NCI-H187 (cell line): ENCODE measurements at places on chromosomes 3 and 15.

DNA sequence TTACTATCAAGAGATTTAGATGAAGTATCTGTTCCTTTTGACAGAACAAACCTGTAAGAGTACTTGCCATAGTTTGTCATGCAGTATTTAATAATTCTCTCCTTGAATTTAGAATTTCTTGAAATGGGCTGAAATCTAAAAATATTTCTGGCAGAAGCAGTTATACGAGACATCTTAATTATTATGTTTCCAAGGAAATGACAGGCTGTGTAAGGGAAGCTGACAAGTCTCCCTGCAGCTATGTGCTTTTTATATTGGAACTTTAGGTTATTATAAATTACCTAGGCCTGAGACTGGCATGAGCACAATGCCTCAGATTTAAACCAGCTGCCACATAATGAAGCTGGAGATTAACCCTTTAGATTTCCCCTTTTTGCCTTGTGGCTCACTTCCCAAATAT is 365.0 kb upstream of the EPHA6 start:
- no peak for DNase-seq

DNA sequence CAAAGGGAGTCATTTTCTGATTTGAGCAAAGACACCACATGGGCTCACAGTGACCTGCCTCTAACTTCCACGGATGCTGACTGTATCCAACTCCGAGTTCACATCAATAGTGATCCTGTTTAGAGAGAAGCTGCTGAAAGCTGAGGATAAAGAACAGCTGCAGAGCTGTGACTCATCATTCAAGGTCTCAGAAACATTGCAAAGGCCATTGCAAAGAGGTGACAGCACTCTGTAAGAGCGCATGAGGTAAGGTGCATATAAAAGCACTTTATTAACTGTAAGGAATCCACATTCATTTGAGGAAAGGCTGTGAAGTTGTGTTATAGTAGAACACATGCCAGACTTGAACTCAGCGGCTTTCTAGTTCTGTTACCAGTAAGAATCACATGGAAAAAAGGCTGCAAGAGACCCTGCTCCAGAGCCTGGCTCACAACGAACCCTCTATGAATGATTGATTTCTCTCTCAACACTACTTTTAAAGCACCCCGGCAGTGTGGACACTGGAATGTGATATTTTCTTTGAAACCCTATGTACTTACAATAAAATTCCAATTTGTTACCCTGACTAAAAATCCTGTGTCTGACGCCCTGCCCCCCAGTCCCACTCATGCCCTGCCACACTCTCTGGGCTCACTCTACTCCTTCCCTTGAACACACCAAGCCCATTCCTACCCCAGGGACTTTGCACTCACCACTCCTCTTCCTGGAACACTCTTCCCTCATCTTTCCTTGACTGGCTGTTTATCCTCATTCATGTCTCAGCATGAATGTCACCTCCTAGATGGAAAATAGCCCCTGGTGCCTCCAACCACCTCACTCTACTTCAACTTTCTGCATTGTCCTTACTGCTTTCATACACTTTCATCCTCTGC is 111.2 kb downstream of the LSM3 start:
- DNase-seq, result no peak

DNA sequence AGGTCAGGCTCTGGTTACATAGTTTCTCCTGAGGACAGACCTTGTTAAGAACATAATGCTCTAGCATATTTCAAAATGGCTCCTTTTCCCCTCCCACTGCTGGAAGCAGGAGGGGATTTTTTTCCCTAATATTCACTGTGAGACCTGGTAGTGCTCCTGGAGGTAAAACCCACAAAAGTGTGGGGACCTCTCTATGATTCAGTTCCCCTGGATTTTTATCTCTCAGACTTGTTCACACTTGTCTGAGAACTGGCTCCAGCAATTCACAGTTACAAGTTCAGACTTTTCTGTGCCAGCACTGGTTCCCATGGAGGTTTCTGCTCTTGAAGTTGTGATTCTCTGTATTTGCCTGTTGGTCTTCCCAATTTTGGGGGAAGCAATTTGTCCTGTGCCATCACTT is 36.3 kb upstream of the PCOLCE2 start:
- no peak for DNase-seq

DNA sequence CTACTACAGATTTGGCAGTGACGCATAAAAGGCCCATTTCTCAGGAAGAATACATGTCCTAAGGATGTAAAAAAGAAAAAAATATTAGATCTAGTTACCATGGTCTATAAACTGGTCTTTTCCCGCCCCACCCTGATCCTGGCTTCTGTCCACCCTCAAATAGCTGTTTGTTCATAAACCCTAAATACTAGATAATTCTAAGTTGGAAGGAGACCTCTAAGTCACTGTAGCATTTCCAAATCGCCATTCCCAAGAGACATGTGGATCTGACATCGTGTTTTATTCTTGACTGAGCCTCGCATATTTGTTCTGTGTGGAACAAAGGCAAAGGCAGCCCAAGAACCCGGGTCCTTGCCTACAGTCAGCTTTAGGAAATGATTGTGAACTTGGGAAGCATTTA is 49.0 kb downstream of the LMCD1 start:
- DNase-seq, result no peak

- no peak for DNase-seq
These were observed 123.1 kb upstream of the UBE2E1 start for GRCh38 chr3:23682646-23683045.

GRCh38 chr3:14548321-14548729 is 8.2 kb upstream of the GRIP2 start:
- no peak for DNase-seq

- no peak for DNase-seq
These were observed 94.2 kb downstream of the FOXP1 start for GRCh38 chr3:71489315-71489761.

DNA sequence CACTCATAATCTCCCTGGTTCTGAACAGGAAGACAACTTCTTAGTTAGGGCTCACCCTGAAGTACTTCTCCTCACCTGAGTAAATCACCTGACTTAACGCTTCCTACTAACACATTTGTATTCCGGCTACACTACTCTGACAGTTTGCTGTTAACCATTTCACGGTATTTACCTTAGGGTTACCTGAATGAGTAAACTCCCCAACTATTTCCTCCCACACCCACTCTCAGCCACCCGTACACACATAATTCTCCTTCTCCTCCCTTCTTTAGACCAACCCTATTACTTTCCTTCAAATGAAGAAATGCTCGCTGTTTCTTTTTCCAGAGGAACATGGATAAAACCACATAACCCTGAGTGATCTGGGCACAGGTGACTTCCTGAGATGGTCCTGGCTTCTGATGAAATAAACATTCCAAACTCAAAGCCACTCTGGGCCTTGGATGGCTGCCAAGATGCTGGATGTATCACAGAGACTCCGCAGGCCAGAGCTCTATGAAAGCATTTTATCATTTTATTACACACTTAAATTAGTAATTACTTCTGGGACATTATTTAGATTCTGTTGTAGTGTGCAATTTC is 183.6 kb upstream of the ATP11B start:
- peak; percentile 52 for DNase-seq

DNA sequence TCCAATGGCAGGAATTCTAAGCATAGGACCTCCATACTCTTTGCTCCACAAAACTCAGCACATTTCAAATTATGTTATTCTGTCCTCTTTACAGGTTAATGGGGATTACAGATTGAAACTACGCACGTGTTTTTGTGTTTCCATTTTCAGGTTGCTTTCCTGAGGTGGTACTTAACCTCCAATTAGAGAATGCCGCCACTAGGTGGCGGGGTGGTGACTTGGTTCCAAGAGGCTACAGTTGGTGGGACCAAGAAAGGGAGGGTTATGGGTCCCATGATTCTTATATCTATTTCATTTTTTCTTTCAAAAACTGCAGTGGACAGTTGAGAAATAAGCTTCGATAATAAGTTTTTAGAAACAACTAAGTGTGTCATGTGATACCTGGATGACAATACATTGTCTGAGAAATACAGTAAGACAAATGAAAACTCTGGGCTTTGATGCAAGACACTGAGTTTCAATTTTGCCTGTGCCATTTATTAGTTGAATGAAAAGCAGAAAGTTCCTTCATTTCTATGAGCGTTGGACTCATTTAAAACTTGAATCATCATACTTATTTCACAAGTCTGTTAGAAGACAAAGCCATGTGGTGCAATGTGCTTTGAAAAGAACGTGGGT is 539.0 kb downstream of the FGF12 start:
- peak; percentile 21 for DNase-seq

DNA sequence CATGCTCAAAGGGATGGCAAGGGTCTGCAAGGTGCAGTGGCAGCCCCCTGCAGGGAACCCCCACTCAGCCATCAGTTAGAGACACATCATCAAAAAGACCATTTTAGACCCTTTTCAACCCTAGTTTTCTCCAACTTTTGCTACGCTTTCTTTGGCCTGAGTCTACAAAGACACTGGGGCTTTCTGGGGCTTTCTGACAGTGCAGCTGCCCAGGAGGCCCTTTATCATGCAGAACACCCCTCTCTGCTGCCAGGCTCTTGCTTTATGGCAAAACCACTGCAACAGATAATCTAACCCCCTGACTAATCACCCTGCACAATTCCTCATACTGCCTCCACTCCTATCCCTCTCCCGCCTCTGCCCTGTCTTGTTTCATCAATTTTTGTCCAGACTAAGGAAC is 2.4 kb downstream of the NMNAT3 start:
- no peak for DNase-seq

DNA sequence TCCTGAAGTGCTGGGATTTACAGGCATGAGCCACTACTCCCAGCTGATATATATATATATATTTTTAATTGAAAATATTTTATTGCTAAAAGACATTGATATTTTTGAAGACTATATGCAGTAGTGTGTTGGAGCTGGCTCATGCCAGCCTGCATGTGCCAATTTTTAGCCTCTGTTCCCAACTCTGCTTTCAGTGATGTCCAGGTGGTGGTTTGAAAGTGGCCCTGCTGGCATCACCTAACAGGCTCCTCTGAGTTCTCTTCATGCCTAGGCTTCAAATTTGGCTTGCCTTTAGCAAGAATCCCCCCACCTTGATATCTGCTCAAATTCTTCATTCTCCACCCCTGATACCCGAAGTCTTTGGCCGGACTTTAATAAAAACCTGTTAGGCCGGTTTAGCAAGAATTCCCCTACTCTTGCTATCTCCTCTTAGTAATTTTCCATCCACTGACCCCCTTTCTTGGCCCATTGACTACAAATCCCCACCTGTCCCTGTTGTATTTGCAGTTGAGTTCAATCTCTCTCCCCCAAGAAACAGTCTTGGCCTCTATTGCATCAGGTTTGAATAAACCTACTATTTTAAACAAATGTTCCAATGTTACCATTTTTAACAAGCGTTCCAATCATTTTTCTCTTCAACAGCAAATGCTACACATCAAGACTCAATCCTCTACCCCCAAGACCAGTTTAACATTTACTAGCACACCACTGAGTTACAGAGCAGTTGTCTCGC is 23.9 kb upstream of the CTSH start:
- no peak for DNase-seq

DNA sequence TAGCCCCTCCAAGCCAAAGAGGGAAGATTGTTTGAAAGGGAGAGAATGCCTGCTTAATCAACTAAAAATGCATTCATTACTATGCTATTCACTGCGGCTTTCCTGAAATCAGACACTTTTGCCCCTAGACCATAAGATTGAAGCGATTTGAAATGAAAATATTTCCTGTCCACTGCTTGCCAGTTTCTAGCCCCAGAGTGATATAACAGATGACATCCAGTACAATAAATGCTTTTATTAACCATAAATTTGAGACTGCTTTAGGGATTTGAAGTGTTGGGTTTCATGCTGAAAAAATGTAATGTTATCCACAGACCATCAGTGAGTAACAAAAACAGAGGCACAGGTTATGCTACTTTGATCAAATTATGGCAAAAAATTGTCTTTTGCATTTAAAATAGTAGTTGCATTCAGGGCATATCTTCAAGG is 14.1 kb downstream of the IL17RD start:
- DNase-seq, result no peak

DNA sequence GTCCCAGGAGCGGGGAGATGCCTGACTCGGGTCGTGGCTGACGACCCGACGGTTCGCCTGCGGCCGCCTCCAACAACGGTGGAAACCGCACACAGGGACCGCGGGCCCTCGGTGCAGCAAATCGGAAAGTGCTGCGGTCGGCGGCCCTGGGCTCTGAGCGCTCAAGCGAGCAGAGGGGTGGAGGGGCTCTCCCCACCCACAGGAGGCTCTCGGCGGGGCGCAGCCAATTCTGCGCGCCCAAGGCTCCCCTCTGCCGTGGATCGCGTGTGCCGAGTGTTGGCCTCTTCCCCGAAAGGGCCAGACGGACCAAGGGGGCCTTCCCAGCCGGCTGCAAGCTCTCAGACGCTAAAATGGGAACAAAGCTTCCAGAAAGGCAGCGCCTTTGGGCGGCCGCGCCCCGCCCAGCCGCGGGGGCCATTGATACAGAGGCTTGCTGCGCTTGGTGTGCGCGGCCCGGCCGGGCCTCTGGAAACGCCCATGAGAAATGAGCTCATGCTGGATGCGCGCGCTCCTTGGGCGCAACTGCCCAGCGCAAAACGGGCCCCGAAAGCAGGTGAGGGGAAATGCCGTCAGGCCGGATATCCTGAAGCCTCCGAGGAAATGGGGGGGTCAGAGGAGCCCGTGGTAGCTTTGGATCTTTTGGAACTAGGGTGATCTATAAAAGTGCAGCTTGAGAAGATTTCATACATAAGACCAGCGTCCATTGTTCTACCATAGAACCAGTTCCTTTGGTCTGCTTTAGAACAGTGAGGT is 1.2 kb upstream of the GSK3B start:
- DNase-seq, result peak; percentile 80

GRCh38 chr3:56753206-56753820 is 48.4 kb downstream of the ARHGEF3 start:
- DNase-seq, result no peak

DNA sequence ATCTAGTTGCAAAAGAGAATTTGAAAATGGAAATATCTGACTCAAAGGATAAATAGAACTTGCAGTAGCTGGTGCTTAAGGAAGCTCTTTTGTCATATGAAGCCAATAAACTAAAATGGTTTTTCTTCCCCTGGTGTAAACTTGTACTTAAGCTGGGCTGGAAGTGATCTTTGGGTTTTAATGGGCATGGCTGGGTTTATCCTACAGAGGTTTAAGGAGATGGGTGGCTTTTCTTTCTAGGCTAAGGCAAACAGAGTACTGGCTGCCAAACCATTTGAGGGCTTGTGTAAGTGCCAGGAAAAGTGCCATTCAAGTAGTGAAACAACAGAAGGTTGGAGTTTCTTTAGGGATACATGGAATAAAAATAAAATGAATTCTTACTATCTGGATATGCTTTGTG is 12.1 kb upstream of the UTS2B start:
- peak; percentile 6 for DNase-seq
